Activated naive CD8-positive, alpha-beta T cell treated with anti-CD3 and anti-CD28 coated beads, Interleukin-2, amount 50 U/mL, for 16 hours (primary cell): ENCODE measurements at places on chromosomes 7 and 10.

GRCh38 chr10:34408956-34409355 lies 406.1 kb downstream of the PARD3 start:
- DNase-seq: no peak

DNA sequence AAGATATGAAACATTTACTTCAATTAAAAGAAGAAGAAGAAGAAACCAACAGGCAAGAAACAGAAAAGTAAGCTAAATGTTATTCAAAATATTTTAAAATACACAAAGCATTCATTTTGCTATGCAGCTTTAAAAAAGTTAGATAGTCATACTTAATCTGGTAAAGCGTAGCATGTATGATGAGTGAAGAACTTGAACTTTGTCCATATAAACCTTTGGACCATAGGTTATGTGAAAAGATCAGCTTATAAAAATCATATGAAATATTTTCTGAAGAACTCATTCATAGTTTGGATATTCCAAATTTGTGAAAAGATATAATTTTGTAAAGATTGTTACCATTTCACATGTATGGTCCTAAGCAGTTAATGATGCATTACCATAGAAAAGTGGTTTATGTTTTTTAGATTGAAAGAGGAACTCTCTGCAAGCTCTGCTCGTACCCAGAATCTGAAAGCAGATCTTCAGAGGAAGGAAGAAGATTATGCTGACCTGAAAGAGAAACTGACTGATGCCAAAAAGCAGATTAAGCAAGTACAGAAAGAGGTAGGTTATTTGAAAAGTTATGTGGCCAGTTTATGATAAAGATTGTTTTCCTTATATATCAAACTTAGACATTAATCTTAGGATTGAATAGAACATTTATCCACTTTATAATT lies 37.3 kb downstream of the KIF20B start:
- no peak for DNase-seq

GRCh38 chr7:134605978-134606923 lies 40.4 kb upstream of the BPGM start:
- peak; percentile 29 for DNase-seq

DNA sequence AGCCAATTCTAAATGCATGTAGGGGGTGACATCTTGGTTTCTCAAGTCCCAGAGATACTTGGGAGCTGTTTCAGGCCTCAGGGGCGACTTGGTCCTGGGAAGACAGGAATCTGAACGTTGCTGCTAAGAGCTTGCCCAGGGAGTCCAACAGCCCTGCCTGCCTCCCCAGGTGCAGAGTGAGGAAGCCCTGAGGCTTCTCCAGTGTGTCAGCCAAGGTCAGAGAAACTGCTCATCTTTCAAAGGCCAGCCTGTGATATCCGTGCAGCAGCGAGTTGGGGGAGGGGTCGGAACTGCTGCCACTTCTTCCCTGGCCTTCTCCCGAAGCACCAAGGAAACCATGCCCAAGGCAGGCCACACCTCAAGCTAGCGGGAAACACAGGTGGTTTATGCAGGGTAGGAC lies 9.7 kb downstream of the GDF2 start:
- no peak for DNase-seq

- DNase-seq: no peak
These were observed 38.6 kb upstream of the SFRP5 start for GRCh38 chr10:97810446-97810845.

GRCh38 chr7:42097752-42098151 lies 139.3 kb downstream of the GLI3 start:
- DNase-seq: no peak

GRCh38 chr10:126705951-126706565 lies 35.6 kb upstream of the C10orf90 start:
- DNase-seq: no peak

- no peak for DNase-seq
These were observed 68.5 kb downstream of the TET1 start for GRCh38 chr10:68628576-68629127.

DNA sequence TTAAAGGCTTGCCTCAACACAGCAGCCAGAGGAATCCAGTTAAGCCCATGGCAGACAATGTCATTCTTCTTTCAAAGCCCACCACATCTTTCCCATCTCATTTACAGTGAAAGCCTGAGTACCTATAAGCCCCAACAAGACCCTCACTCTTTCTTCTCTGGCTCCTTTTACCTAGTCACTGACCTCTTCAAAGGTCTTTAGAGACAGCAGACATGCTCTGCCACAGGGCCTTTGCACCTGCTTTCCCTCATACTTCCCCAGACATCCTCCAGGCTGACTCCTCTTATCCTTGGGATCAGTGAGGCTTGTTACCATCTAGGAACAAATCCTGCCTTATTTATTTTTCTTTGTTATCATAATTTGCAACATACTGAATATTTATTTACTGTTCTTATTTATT lies 17.8 kb downstream of the HYAL4 start:
- DNase-seq: no peak

- no peak for DNase-seq
These were observed 237.8 kb upstream of the GPR26 start for GRCh38 chr10:123428391-123428790.

DNA sequence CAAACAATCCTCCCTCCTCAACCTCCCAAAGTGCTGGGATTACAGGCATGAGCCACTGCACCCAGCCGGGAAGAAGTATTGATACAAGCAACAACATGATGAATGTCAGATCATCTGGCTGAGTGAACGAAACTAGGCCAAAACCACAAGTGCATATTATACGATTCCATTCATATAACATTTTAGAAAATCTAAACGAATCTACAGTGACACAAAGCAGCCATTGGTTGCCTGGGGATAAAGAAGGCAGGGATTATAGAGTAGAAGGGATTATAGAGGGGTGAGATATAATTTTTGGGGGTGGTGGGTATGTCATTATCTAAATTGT lies 11.5 kb upstream of the RHBDD2 start:
- no peak for DNase-seq

GRCh38 chr10:76879116-76879913 lies 758.3 kb downstream of the KCNMA1 start:
- DNase-seq: no peak

DNA sequence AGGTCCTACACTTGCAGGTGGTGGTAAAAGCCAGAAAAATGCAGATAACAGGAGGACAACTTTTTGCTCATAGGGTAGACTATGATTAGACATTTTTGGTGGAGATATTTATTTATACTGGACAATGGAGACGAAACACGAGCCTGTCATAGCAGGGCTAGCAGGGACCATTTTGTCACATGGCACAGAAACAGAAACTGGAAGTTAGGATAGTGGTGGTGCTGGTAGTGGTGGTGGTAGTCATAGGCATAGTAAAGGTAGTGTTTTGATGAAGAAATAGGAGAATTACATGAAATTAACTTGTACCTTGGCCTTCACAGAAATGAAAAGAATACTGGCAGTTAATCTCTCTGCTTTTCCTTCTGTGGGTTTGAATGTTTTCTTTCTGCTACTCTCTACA lies 8.8 kb upstream of the MGAM start:
- DNase-seq: no peak

GRCh38 chr10:31930023-31930751 lies 1.6 kb upstream of the ARHGAP12 start:
- no peak for DNase-seq

GRCh38 chr7:128811631-128812430 lies 18.4 kb upstream of the FLNC start:
- no peak for DNase-seq

DNA sequence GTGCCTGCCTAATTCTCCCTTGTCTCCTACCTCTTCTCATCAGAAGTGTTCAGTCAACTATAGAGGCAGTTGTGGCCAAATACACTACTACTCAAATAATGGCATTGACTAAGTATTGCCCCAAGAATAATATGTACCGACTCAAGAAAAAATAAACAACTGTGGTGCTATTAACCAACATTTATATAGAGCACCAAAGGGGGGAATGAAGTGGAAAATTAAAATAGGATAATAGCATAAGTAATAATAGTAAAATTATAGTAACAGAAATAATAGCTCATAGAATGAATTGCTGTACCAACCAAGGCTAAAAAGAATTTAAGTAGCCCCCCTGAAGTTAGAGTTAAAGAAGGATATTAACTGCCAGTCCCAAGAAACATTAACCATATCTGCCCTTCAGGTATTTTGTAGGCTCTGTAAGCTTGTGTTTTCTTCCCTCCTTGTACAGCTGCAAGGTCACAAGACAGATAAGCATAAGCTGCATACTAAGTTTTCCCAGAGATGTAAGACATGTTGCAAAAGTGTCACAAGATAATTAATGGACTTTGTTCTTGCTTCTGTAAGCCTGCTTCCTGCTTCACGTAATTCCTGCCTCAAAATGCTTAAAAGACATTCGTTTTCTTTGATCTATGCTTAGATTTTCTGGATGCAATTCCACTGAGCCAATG lies 10.9 kb upstream of the CYREN start:
- no peak for DNase-seq

DNA sequence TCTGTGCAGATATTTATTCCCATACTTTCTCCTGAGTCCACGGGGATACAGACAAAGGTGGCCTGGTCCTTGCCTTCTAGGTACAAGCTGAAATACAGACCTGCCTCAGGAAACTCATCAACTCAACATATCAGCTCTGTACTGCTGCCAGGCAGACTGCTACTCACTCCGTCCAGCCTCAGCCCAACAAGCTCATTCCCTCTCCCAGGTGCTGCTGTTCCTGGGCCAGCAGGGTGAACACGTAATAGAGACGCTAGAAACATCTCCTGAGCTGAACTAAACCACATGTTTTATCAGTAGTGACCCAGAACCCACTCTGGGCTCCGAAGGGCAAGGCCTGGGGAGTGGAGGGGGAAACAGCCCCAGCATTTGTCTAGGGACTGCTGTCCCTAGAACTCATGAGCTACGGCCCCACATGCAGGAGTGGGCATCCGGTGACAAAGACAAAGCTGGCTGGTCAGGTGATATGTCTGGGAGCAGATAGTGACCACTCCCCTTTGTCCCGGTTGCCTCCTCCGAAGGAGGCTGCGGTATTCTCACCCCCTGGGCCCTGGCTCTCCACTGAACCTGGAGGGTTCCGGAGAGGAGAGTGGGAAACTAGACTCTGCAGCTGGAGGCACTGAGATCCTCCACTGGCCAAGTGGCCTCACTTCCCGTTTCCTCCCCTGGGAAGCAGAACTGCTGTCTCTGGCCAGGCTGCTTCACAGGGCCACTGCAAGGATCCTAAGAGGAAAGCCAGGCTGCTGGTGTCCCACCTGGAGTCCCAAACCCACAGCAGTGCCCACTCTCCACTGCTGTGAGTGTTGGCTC lies 116.1 kb downstream of the FAM53B start:
- no peak for DNase-seq

DNA sequence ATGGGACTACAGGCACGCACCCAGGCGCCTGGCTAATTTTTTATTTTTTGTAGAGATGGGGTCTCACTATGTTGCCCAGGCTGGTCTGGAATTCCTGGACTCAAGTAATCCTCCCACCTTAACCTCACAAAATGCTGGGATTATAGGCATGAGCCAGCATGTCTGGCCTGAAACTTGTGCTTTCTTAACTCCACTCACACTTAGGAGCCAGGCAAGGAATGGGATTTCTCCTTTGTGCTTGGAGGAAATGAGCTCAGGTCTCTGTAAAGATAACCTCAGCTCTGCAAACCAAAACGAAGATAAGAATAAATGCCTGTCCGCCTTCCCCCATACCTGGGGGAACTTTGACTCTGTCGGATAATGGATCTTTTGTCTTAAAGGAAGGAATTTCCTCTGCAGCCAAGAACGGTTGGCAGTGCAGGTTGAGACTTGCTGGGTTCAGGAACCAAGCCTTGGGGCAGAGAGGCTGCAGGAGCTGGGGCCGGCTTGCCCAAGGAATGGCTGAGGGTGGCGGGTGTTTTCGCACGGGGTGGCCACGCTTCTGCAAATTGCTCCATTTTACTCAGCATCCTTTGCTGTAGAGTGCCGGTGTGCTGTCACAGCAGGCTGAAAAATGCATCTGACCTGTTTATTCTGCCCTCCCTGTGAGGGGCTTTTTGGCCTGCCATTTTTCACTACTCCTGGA lies 174.2 kb downstream of the KIAA1217 start:
- no peak for DNase-seq

GRCh38 chr7:2639695-2640481 lies 8.1 kb downstream of the TTYH3 start:
- DNase-seq: no peak

DNA sequence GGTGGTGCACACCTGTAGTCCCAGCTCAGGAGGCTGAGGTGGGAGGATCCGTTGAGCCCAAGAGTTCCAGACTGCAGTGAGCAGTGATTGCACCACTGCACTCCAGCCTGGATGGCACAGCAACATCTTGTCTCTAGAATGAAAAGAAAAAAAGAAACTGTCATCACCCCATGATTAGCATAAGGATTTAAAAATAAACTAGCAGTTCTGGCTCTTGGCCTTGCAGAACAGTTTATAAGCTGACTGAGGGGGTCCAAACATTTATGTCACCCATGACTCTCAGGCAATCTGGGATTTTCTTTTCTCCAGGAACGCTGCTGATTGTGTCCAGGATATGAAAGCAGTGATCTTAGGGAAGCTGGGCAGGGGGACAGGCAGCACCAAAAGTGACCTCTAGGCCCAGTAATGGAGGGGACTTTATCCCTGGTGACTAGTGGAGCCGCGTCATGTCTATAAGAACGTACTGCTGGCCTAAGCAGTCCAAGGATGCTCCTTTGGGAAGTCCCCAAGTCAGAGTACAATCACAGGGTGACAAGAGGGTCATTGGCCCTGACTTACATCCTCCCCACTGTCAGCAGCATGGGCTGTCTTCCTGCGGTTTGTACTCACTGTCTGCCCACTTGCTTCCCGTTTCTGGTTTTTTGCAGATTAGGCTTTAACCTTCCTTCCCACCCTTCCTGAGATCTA lies 177.4 kb downstream of the ARHGAP12 start:
- no peak for DNase-seq

DNA sequence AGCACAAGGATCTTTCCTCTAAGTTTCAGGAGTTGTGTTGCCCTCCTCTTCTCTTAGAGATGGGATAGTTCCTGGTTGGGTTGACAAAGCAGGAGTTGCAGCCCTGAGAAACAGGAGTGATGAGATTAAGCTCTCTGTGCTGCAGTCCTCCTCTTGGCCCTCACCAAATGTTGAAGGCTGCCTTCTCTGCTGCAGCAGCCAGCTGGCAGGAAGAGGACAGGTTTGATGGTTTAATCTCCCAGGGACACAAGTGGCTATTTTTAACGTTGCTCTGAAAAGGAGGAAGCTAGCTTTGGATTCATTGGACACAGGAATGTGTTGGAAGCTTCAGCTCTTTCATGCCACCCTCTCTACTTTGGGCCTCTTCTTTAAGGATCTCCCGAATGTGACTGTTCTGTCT lies 9.4 kb downstream of the STRIP2 start:
- DNase-seq: no peak

DNA sequence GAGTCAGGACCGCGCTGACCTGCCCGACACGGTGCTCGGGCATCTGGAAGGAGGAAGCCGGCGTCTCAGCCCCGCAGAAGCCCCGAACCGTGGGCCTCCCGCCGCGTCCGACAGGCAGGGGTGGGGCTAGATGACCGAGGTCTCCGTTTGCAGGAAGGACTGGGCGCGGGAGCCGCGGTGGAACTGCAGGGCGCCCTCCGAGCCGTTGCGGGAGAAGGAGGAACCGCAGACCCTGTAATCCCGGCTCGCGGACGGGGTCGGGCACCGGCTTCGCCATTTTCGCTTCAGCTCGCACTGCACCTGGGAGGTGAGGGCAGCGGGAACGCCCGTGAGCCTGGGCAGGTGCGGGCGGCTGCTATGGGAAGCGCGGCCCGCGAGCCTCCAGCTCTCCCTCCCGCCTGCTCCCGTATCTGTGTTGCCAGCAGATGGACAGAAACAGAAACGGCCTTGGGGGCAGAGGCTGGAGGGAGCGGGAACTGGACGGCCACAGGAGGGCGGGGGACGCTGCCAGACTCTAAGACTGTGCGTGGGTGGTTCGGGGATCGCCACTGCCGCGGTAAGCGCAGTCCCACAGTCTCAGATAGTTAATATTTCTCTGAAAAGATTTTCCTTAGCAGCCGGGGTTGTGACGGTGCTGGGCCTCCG lies 114.1 kb downstream of the VIPR2 start:
- no peak for DNase-seq
